ENCODE measurements at places on chromosomes 7 and 10.

- DNase-seq = no peak
Observed at GRCh38 chr7:299169-299568, 9.2 kb downstream of the FOXL3 start.

GRCh38 chr10:104252368-104252767, 2.3 kb upstream of the GSTO1 start:
- DNase-seq = no peak

DNA sequence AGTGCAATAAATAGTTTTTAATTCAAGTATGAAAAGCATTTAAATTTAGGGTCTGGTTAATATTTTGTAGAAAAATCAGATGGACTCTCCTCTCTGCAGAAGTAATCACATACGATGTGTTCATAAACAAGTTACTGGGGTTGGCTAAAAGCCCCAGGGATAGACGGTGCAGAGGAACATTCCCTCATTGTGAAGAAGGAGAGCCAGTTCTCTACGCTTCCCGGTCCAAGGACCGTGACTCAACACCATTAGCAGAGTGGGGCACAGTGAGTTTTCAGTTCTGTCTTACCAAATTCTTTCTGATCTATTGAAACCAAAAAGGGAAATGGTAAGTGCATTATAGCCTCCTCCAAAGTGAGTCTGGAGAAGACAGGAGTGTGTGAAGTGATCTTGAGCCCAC, 327.8 kb downstream of the WDR37 start:
- no peak for DNase-seq

DNA sequence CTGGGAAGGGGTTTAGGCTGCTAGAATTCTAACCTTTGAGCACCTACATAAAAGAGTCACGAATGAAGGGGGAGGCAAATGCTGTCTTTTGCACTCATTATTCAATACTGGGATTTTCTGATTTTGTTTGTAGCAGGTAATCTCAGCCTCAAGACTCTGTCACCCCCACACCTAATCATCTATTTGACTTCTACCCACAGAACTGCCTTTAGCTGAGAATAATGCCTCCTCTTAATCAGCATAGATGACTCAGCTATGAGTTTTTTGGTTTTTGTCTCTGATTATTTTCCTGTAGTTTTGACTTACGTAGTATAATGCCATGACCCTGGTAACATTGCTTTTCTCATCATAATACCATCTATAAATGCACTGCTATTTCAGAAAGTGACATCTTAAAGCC, 42.7 kb upstream of the CACNB2 start:
- DNase-seq = no peak

DNA sequence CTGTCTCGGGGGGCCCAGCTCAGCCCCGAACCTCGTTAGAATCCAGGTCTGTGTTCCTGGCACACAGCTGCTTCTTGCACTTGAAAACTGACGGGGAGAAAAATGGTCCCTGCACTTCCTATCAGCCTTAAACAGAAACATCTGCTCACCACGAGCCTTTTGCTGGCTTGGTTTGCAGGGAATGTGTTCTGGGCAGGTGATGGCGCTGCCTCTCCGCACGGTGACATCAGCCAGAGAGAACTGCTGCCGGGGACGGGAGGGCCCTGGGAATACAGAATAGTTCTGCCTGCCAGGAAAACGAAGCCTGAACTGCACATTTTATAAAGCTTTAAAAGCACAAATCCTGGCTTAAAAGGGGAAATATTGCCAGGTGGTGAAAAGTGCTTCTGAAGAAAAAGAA, 622.5 kb downstream of the TYW1 start:
- peak; percentile 22 for DNase-seq

GRCh38 chr7:148503900-148504487, 86.6 kb upstream of the C7orf33 start:
- DNase-seq = no peak

GRCh38 chr10:105774351-105774750, 1133.3 kb downstream of the SORCS3 start:
- no peak for DNase-seq

DNA sequence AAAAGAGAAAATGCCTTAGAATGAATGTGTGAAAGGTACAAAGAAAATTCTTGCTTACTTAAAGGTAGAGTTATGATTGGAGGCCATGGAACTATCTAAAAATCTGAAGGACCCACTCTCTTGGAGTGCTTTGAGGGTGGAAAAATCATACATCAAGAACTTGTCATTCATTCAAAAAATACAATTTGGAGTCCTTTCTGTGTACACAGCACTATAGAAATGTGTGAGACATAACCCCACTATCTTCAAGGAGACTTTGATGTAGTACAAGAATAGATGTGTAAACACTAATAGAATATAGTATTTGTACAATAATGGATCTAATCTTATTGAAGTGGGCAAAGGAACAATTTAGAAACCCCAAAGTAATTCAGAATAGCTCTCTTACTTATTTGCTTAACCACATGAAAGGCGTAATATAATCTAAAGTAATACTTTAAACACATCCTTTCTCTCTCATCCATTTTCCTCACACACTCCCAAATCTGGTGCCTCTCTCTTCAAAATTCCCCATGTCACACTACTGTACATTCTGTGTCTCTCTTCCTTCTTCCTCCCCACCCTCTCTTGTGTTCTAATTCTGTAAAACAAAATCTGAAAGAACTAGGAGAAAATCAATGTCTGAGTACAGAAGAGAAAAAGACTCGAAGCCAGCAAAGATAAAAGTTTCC, 166.7 kb downstream of the DNAJB9 start:
- DNase-seq = no peak

DNA sequence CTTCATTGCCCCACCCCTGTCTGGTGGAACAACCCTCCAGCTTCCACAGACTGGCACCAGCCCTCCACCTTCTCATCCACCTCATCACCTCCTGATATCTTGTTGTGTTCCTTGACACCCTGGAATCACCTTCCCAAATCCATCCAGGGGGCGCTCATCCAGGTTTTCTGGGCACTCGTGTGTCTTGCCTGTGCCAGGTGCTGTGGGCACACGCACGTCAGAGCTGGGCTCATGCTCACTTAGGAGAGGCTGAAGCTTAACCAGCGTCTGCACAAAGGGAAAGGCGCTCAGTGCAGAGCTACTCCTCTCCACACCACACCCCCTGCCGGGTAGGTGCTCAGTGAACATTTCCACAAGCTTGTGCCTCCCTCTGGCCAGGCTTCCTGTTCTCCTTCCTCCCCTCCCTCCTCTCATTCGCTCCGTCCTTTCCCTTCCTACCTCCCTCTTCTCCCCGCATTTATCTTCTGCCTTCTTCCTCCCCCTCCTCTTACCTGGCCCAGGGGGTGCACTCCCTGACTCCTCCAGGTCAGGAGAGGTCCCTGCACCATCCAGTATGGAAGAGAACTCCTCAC, 4.8 kb downstream of the ADCYAP1R1 start:
- DNase-seq = no peak

- no peak for DNase-seq
Observed at GRCh38 chr10:131862548-131862947, 38.3 kb upstream of the PPP2R2D start.

- DNase-seq = no peak
Observed at GRCh38 chr10:116045366-116046356, 227.3 kb downstream of the GFRA1 start.

DNA sequence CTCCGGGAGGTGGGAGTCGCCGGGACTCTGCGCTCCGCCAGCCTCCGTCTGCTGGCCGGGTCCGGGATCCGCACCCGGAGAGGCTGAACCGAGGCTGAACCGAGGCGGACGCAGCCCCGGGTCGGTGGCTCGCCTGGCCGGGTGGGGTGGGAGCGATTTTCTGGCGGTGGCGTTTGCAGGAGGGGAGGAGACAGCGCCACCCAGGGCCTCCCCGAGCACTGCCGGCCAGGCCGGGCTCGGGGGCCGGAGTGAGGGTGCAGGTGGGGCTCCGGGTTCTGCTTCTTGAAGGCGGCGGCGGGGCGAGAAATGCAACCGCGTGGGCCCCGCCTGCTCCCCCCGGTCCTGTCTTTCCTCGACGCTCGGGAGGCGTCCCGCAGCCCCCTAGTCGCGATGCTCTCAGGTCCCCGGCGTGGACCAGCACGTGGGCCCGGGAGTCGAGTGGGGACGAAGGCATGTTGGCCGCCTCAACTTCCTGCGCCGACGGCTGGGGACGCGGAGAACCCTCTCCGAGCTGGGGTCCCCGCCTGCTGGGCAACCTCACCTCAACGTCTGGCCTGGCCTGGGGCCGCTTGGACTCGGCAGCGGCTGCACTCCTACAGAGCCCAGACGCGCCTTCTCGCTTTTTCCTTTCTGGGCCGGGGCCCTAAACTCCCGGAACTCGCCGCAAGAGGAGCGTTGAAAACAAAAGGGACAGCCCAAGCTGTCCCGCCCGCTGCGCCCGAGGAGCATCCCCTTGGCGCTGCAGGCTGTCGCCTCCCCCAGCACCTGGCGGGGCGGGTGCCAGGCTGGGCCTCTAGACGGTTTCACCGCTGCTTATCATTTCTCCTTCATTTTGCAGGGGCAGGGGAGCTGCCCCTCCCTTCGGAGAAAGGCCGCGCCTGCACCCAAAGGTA, 25.2 kb upstream of the VAX1 start:
- no peak for DNase-seq

- no peak for DNase-seq
Observed at GRCh38 chr10:98380493-98381339, 34.3 kb downstream of the PYROXD2 start.

DNA sequence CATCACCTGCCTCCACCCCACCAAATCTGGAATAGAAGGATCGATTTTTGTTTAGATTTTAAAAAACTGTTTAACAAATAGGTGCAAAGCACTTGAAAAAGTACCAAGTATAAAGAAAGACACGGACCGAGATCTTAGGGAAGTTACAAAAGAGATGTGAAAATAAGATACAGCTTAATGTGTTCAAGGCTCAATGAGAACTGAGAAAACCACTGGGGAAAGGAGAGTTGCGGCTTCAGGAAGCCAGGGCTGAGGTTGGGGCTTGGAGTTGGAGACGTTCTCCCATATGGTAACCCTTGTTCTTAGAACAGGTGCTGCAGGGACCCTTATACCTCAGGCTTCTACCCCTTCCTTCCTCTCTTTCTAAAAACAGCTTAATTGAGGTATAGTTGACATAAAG, 140.2 kb downstream of the FANK1 start:
- DNase-seq = no peak
